ENCODE measurements at places on chromosomes 11 and 22.

DNA sequence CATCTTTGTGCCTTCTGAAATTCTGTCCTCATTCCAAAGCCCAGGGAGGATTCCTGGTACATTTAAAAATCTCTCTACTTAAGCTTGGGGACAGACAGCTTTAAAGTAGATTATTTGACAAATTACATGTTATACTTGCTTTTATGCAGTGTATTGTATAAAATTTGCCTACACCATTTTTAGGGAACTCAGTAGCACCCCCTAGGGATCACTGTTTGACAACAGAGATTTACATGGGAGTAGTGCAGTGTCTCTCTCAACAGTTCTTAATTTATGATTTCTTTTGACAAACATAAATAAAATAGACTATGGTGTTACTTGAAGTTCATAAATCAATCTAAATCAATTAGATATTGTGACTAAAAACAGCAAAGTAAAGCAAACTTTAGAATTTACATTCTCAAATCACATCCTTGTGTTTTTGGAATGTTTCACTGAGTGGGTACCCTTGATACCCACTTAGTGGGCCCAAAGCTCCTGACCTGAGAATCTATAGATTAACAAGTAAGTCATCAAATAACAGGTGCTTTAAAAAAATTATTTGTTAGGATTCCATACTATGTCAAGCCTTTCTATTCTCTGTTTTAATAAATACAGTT is 428.8 kb downstream of the DYNC2H1 start:
- no peak for DNase-seq

- DNase-seq = peak; percentile 27
These were observed 286.8 kb downstream of the BLID start for GRCh38 chr11:121829159-121829643.

- no peak for DNase-seq
These were observed 689 bp upstream of the TMEM126A start for GRCh38 chr11:85647078-85647477.

DNA sequence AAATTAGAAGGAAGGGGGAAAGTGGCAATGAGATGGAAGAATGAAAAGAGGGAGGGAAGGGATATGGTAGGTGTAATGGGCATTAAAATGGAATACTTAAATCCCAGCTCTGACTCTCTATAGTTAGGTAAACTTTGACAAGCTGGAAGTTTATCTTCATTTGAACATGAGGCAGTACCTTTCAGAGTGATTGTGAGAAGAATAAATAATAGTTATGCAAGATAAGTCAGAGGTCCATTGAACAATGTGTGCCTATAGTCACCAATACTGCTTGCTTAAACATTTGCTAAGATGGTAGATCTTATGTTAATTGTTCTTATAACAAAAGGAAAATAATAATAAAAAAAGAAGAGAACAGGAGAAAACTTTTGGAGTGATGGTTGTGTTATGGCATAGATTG is 545.8 kb upstream of the CCDC90B start:
- DNase-seq = no peak

DNA sequence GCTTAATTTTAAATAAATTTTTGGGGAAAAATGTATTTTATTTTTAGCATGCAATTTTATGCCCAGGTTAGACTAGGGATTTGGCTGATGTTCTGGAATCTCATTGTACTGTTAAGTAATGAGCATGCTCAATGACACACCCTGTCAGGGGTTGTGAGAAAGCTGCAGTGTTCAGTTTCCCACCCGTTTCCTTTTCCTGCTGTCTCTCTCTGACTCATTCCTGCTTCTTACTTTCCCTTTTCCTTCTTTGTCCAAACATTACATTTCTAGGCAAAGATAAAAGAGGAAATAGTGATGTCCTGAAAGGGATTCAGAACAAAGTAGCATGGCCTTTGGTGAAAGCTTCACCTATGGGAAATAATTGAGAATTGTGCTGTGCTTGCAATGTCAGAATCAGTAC is 22.7 kb downstream of the OOSP3 start:
- no peak for DNase-seq

GRCh38 chr11:87572881-87573280 is 535.1 kb downstream of the TMEM135 start:
- no peak for DNase-seq

DNA sequence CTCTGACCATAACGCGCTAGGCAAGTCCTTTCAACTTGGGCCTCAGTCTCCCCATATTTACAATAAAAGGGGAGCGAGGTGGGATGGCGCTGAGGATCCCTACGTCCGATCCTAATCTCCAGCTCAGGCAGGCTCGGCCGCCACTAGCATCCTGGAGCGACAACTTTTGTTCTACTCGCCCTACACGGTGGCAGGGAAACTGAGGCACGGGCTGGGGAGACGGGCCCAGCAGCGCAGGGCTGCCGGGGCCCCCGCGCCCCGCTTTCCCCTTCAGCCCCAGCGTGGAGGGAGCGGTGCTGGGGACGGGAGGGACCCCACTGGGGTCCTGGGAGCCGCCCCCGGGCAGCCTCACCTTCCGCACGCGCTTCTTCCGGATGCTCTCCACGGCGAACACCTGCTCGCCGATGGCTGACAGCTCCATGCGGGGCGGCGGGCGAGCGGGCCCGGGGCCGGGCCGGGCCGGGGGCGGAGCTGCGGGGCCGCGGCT is 413 bp downstream of the CBX7 start:
- no peak for DNase-seq

- no peak for DNase-seq
These were observed 29.7 kb upstream of the VWA5A start for GRCh38 chr11:124085583-124085982.

All from hindlimb muscle (tissue), 1 donor.